ENCODE measurements at places on chromosomes 6 and 20. TPM values are rescaled to one million over a fixed set of nuclear protein-coding genes. Genes with fewer than 3 reads are reported as not detected.

DNA sequence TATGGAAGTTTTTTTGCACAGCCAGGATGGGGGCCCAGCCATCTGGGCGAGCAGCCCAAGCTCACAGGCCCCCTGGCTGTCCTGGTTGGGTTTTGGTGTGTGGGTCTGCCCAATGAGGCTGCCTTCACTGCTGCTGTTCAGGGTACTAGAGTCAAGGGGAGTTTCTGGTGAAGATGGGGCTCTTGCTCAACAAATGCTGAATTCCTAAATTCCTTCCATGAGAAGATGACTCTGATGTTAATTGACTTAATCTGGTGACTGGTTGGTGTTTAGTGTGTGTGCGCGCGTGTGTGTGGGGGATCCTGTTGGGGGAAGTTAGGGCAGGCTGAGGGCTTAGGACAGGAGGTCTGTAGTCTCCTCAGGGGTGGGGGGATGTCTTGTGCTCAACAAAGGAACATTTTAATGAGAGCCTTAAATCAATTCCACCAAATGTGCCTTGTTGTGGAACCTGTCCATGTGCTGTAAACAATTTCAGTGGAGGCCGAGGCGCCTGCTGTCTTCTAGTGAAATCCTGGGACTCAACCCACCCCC is 1.9 kb downstream of the PTK7 start:
- DNase-seq: no peak

- DNase-seq: no peak
Measured at GRCh38 chr20:20663841-20664240, 48.6 kb downstream of the RALGAPA2 start.

DNA sequence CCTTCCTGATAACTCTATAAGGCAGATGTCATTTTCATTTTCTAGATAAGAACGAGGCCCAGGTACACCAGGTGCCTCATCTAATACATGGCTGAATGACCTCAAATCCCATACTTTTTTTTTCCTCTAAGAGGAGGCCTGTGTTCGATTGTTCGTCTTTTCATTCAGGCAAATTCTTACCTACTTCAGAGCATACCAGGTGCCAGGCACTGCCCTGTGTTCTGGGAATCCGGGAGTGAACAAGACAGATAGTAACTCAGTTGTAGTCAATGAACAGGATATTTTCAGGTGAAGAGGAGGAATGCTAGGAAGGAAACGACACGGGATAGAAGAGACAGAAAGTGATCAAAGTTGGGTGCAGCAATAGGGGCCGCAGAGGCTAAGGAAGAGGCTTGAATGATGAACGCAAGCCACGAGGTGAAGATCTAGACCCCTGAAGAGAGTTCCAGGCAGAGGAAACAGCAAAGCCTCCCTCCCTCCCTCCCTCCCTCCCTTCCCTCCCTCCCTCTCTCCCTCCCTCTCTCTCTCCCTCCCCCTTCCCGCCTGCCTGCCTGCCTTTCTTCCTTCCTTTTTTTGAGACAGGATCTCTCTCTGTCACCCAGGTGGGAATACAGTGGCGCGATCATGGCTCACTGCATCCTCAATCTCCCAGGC is 150.1 kb upstream of the ZNF217 start:
- DNase-seq: no peak

DNA sequence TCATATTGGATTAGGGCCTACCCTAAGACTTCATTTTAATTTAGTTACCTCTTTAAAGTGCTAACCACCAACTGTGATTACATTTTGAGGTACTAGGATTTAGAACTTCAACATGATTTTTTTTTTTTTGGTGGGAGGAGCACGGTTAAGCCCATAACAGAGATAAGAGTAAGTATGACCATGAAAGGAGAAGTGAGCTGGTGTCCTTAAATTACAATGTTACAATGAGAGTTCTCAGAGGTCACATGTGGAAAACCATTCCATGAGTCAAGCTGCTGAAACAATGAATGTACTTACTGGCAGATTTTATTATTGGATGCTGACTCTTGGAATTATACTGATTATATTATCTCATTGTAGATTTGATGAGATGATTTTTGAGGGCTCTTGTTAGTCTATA is 779.3 kb upstream of the CITED2 start:
- peak; percentile 64 for DNase-seq

DNA sequence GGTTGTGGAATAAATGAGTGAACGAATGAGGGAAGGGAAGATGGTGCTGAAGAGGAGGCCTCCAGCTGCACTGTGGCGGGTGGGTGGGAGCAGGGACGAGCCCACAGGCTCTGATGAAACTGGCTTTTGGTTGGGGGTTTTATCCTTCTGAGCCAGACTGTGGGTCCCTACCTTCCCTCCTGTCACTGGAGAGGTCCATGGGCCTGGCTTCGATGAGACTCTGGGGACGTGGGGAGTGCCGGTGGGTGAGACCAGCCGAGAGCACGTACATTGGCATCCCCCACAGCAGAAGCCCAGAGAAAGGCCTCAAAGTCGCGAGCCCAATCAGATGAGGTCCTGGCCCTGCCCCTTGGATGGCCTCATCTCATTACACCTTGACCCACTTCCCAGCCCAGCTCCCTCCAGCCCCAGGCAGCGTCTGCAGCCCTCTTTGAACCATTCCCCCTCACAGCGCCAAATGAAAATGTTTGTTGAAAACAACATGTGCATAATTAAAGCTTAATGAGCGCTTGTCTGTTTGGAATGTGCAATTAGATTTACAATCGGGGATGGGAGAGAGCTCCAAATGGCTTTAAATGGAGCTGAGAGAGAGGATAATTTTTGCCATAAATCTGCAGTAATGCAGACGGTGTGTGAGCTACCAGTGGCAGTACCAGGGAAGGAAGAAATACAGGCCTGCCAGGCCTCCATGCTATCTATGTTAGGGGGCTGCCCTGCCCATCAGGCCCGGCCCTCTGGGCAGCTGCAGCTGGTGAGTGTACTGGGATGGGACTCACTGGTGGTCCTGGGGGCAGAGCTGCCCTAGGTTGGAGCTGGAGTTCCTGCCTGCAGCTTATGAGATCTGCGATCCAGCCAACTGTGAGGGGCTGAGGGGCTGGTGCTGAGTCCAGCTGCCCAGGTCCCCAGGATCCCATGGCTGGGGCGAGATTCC is 47.2 kb downstream of the TOX2 start:
- no peak for DNase-seq

DNA sequence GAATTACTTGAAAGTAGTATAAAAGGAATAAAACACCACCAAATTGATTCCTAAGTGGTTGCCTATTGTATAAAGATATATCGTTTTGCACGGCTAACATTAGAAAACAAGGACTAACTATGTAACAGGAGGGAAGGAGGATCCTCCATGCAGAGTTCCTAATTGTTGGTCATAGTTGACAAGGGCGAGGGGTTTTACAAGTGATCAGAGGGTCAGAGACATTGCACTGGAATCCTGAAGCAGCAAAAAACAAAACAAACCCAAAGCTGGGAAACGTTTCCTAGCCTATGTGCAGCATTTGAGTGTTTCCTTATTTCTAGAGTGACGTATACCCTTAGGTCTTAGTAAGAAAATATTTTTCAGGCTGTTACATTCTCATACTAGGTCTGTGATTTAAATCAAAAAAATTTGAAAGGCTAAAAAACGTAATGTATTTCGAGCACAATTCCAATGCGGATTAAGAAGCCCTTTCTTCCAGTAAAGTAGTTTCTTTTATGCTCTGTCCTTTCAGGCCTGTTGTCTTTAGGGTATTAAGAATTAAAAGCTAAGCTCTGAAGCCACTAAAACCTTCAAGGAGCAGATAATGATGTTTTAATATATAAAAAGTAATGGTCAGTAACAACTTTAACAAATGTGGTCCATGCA is 373.8 kb upstream of the MMS22L start:
- DNase-seq: no peak

GRCh38 chr6:444653-445275 is 53.2 kb downstream of the IRF4 start:
- DNase-seq: no peak

GRCh38 chr6:39339096-39339867 is 16.8 kb upstream of the KCNK16 start:
- DNase-seq: no peak

GRCh38 chr6:36625158-36625919 is 31.2 kb downstream of the SRSF3 start:
- peak; percentile 86 for DNase-seq

- DNase-seq: no peak
Measured at GRCh38 chr6:147430811-147431210, 77.7 kb upstream of the SAMD5 start.

DNA sequence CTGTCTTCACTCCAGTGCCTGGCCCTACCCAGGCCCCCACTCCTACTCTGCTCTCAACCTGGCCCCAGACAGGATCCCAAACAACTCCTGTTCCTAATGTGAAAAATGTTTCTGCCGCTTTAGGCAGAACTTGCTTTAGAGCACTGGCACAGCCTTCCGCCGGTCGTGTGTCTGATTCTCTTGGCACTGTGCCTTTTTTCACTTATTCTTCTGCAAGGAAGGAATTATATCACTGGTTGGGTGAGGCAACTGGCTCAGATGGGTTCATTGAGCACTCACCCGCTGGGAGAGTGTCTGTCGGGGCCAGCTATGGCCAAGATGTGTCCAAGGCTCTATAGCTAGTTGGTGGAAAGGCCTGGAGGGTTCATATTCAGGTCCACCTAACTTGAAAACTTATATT is 33.6 kb upstream of the HLA-A start:
- DNase-seq: no peak

GRCh38 chr20:46285740-46286139 is 22.6 kb downstream of the CDH22 start:
- no peak for DNase-seq

DNA sequence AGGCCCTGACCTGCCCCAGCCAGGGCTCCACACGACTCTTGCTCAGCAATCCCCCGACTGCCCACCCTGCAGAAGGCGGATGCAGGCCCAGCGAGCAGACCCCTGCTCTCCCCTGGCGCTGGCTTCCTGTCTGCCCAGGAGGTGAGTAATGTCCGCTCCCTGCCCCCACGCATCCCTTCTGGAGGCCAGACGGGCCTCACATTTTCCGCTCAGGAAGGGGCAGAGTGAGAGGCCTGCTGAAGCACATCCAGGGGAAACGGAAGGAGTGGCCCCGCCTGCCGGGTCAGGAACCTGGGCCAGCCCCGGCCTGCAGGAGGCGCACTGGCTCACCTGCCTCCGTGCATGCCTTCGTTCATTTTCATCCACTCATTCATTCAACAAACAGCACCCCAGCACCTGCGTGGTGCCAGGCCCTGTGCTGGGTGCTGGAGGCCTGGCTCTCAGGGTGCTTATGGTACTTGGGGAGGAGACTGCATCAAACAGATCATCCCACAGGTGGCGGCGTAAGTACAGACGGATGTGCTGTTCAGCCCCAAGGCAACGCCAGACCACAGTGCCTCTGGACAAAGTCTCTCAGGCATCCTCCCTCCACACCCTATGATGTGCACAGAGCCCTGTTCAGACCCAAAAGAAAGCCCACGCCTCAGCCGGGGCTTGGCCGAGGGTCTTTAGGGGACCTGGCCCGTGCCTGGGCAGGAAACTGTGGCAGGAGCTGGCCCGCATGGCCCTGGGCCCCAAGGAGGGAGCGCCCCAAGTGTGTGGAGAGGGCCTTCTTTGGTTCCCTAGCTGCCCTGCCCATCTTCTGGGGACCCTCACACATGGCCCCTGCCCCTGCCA is 112.1 kb downstream of the ASXL1 start:
- peak; percentile 50 for DNase-seq

- peak; percentile 32 for DNase-seq
Measured at GRCh38 chr6:85569323-85569722, 24.3 kb downstream of the SNX14 start.

Gene POM121L2
- total RNA-seq: not detected

Gene SSTR4
- total RNA-seq: not detected

Gene SYCP2
- 0.74 TPM for total RNA-seq

Gene BTN1A1
- not detected for total RNA-seq

Gene TGM2
- 117 TPM for total RNA-seq

Gene IL17A
- not detected for total RNA-seq
